ENCODE measurements at places on chromosomes 7 and 10.

DNA sequence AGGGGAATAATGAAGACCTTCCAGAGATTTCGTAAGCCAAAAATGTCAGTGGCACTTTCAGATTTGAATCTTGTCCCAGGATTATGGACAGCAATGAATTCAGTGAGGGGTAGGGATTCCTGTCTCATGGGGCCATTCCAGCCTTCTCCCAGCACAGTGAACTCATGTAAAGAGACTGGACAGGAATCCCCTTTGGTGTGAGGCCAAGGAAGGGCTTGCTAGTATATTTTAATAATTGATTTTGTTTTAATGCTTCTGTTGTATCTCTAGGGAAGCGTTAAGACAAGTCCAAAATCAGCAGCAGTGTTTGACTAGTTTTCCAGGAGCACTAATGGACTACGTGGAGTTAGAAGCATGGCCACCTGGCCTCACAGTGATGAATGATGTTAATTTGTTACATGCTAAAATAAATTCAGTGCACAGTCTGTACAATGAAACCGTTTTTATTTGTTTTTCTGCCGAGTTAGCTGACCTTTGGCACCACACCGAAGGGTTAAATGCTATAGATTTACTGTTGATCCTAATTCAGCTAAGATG lies 214.0 kb upstream of the DKK1 start:
- DNase-seq = no peak

GRCh38 chr10:65496541-65496940 lies 1429.3 kb upstream of the LRRTM3 start:
- DNase-seq = no peak

GRCh38 chr10:91032611-91033206 lies 111.8 kb upstream of the ANKRD1 start:
- DNase-seq = no peak

DNA sequence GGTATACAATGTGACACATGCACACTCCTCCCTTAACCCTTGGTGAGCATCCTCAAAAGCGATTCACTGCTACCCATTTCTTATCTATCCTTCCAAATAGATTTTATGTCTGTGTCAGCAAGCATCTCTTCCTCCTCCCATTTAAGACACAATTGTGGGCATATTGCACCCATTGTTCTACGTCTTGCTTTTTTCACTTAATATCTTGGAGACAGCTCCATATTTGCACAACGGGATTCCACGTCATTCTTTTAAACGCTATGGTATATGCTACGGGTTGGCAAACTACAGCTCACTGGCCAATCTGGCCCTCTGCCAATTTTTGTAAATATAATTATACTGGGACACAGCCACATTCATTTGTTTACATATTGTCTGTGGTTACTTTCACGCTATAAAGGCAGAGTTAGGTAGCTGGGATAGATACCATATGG lies 88.6 kb downstream of the RNF216 start:
- peak; percentile 12 for DNase-seq

GRCh38 chr7:156764016-156764669 lies 123.6 kb downstream of the RNF32 start:
- DNase-seq = peak; percentile 66

DNA sequence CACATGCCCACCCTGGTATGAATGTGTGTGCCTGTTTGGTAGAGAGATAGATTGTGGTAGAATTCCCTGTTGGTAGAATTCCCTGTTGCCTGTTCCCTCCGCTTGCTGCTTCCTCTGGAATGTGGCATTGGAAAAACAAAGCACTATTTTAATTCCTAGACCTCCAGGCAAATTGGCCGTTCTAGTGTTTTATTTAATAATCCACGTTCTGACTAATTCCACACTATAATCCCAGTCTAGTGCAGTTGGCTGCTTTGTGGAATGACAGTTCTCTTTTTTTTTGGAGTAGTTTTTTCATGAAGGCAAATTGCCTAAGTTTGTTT lies 2.0 kb downstream of the HECW1 start:
- DNase-seq = no peak

GRCh38 chr7:69395061-69395714 lies 203.1 kb upstream of the AUTS2 start:
- DNase-seq = no peak

- no peak for DNase-seq
Measured at GRCh38 chr10:13712476-13712836, 125.7 kb downstream of the PRPF18 start.

DNA sequence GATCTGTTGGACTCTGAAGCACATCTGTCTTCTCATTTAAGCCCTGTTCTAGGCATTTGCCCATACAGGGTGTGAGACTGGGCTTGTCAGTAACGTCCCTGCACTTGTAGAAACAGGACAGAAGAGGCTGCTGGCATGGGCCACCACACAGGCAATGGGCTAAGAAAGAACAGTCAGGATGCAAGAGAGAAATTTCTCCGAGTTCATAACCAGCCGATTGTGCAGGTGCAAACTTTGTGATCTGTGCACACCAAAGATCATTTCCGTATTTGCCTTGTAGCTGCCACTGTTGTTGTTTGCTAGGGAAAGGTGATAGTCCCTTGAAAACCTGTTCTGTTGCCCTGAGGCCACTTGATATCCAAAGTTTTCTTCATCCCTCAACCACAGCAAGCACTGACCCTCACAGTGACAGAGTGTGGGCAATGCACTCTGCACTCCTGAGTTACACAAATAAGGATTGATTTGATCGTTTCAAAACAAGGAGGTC lies 20.3 kb downstream of the KLF6 start:
- no peak for DNase-seq
